ENCODE measurements at places on chromosomes 2 and 18. TPM values are rescaled to one million over a fixed set of nuclear protein-coding genes. Genes with fewer than 3 reads are reported as not detected.

Gene DTYMK
- 36.2 TPM for total RNA-seq

Gene CIB4
- not detected for total RNA-seq

Gene FAM228A
- 0.28 TPM for total RNA-seq

Gene ZNF892
- 8.7 TPM for total RNA-seq

Gene NMUR1
- total RNA-seq = 0.05 TPM

Gene WDCP
- 13.3 TPM for total RNA-seq

Gene ESPNL
- total RNA-seq = not detected

Gene RNF152
- total RNA-seq = 88.8 TPM

Gene DUSP28
- 2.4 TPM for total RNA-seq

Gene RAB6C
- total RNA-seq = not detected

Gene IGFBP2
- total RNA-seq = 263 TPM

Gene ATP9B
- 27.4 TPM for total RNA-seq

Gene RPL37A
- 1,508 TPM for total RNA-seq

Gene ICOS
- not detected for total RNA-seq

Gene LIMS3
- total RNA-seq = 9.4 TPM

Gene KCNIP3
- 0.51 TPM for total RNA-seq

Gene SCG2
- total RNA-seq = 0.05 TPM

Gene ANKRD30B
- total RNA-seq = under 0.01 TPM

Measured in dermis blood vessel endothelial cell (primary cell).